ENCODE measurements at places on chromosomes 7 and 10. TPM values are rescaled to one million over a fixed set of nuclear protein-coding genes. Genes with fewer than 3 reads are reported as not detected.
A peak's percentile ranks its signal among the peaks of the same experiment; 100 is the strongest.

The MRPL32 gene
- polyA plus RNA-seq, result 91.2 TPM

DNA sequence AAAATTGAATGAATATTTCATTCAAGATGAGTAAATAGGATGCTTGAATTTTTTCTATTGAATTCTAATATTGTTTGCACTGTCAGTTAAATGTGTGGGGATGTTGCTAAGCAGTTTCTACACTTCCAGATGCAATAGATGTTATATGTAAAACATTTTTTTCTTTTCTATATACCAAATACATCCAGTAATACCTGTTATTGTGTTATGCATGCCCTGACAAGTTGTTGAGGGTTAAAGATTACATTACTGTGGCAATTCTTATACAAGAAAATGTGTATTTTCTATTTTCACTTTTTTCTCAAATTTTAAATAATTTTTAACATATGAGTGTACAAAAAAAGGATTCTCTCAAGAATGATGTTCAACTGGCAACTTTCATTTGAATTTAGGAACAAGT, 713.9 kb downstream of the GATA3 start:
- DNase-seq, result no peak

DNA sequence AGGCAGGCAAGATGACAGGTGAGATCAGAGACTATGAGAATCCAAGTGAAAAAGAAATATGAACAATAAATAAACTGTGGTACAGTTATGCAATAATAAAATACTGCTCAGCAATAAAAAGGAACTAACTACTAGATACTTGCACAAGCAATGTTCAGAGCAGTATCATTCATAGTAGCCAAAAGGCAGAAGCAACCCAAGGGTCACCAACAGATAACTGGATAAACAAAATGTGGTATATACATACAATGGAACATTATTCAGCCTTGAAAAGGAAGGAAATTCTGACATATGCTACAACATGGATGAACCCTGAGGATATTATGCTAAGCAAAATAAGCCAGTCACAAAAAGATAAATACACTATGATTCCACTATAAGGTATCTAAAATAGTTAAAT, 76.9 kb upstream of the KCNIP2 start:
- DNase-seq, result no peak

The UNC5B gene
- 42.2 TPM for polyA plus RNA-seq

DNA sequence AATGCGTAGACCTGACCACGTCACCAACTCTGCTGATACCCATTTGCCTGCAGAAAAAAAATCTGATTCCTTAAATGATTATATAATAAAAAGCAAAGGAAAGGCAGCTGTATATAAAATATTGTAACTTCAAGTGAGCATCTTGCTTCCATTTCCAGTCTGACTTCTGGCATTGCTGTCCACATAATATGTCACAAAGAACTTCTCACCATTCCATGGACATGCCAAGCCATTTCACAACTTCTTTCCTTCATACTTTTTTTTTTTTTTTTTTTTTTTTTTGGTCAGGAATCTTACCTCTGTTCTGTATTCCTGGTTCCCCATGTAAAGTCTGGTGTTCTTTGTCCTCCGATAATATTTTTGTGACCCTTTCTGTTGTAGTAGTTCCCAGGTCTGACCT, 165.5 kb downstream of the SND1 start:
- no peak for DNase-seq

DNA sequence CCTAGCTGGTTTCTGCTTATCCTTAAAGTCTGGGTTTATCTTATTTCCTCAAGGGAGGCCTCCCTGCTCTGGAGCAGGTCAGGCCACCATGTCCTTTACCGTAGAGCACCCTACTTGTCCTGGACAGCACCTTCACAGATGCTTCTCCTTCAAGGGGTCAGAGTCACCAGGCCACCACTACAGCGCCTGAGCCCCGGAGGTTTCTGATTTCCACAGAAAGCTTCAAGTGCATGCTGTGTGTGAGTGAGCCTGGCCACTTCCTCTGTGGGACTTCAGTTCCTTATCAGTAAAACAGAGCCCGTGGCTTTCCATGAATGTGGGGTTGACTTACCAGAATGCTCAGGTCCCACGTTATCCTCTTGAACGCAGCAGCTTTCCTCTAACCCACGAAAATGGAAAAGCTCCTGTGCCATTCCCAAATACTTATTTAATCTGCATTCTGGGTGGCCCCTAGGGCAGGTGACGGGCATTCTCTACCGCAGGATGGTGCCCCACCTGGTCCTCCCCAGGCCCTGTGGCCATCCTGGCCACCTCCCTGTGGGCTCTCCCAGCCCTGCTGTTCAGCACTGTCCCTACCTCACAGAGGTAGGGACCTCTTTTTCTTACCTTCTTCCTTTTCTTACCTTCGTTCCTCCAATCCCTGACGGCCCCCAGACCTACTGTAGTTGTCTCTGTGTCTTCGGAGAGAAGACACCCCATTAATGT, 1.4 kb upstream of the DOCK1 start:
- DNase-seq, result no peak

The PSTK gene
- 9.1 TPM for polyA plus RNA-seq

The PRSS2 gene
- not detected for polyA plus RNA-seq

The DNAH11 gene
- 1.8 TPM for polyA plus RNA-seq

DNA sequence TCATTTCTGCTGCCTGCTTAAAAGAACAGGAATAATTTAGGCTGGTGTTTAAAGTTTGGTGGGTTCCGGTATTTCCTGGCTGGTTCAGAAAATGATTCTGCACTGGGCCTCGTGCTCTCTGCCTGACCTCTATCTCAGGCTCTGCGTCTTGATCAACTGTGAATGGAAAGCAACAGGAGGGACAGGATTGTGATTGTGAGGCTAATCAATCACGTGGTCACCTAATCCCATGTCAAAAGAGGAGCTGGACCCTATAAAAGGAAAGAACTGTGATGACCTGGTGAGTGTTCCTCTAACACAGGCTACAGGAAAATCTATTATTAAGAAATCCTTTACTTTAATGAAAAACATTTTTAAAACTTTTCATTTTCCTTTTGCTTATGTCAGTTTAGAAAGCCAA, at the start of gene DHX32:
Gene DHX32, minus strand, starts transcription at position 101 of the 400 bp plus-strand sequence. CDS start 468 bp downstream, outside the sequence.
- DNase-seq, result no peak

DNA sequence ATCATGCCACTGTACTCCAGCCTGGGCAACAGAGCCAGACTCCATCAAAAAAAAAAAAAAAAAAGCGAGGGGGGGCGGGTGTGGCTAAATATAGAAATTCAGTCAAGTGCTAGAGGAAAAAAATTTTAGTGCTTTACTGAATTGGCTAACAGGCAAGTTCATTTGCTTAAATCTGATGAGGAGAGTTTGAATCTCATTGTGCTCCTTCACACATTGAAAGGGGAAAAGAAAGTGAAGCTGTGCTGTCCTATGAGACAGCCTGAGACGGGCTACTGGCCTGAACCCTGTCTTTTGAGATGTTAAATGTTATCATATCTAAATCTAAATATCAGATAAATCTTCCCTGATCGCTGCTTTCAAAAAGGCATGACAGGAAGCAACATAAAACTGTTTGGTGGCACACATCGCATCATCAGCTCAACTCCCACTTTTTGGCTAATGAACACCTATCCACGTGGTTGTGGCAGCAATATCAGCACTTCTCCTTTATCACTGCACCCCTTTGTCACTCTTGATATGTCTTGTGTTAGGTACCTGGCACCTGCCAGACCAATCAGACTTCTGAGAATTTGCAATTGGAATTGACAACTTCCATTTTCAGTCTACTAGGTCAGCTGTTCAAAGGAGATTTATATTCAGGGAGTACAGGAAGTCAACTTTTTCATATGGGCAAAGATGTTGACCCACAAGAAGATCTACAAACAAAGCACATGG, 14.0 kb upstream of the IFIT1B start:
- no peak for DNase-seq

DNA sequence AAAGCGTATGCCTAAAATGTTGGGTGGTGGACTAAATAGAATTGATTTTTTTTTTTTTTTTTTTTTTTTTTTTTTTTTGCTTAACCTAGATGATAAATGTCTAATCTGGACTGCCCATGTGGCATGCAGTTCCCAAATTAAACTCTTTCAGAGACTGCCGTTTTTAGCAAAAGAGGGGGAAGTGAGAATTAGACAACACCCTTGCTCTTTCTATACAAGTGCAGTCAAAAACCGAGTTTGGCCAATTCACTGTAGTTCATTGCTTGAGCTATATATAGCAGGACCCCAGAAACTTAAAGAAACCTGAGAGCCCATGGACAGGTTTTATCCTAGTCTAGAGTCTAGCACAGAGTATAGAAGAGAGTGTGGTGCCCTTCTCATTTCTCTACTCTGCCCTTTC, 141.9 kb downstream of the GRM3 start:
- DNase-seq, result no peak

The LRRC4 gene
- polyA plus RNA-seq, result 9.2 TPM

DNA sequence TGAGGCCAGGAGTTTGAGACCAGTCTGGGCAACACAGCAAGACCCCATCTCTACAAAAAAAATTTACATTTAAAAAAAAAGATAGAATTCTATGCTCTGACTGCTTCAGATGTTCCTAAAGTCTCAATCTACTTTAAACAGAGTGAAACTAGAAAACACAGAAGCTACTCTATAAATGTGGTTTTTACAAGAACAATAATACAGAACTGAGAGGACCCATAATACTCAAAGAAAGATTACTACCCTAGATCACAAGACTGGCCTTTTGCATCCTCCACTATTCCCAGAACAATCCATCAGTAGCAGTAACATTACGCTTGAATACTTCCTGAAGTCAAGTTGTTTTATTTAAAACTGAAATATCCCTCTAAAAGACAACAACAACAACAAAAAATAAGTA, 119.4 kb downstream of the ZFAND4 start:
- no peak for DNase-seq

The SORCS1 gene
- polyA plus RNA-seq, result 13.7 TPM

GRCh38 chr10:121522831-121523230, 75.4 kb downstream of the FGFR2 start:
- DNase-seq, result no peak

GRCh38 chr10:127117125-127117524, 79.3 kb downstream of the INSYN2A start:
- peak; percentile 25 for DNase-seq
